ENCODE measurements at places on chromosomes 11 and 22. TPM values are rescaled to one million over a fixed set of nuclear protein-coding genes. Genes with fewer than 3 reads are reported as not detected.

BIRC3 gene
- 10.6 TPM for total RNA-seq

CHRM1 gene
- not detected for total RNA-seq

MSANTD2 gene
- 3.8 TPM for total RNA-seq

CTSW gene
- total RNA-seq, result 1.1 TPM

DDTL gene
- 1.5 TPM for total RNA-seq

NRXN2 gene
- total RNA-seq, result 1.9 TPM

APLNR gene
- 18.4 TPM for total RNA-seq

RTL10 gene
- total RNA-seq, result 8.5 TPM

TESMIN gene
- total RNA-seq, result 0.27 TPM

TUBA8 gene
- total RNA-seq, result 243 TPM

AKIP1 gene
- 23.3 TPM for total RNA-seq

DNA sequence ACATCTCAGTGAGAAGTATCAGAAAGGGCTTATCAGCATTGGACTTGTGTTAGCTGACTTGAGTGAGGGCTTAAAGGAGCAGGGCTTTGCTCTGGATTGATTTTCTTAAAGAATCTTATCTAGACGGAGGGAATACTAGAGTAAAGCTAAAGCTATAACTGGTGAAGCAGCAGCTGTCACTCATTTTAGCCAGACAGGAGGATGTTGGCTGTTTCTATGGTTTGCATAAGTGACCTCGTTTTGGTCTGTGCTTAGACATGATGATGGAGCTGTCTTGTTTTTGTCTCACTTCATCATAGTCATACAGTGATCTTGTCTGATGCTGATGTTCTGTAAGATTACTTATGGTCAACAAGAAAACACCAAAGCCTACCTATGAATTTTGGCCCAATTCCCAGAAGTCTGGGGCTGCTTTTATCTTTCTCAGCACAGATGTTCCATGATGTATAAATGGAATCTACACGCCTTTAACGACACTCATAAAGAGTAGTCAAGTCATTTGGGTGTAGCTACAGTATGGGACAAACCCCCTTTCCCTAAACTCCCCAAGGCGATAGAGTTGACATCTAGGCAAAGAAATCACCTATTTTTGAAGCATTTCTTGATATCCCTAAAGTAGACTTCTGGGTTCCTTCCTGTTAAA lies 77.5 kb upstream of the UCP3 start:
- no peak for DNase-seq

GRCh38 chr11:91220476-91221202 lies 997.8 kb upstream of the CHORDC1 start:
- no peak for DNase-seq

DNA sequence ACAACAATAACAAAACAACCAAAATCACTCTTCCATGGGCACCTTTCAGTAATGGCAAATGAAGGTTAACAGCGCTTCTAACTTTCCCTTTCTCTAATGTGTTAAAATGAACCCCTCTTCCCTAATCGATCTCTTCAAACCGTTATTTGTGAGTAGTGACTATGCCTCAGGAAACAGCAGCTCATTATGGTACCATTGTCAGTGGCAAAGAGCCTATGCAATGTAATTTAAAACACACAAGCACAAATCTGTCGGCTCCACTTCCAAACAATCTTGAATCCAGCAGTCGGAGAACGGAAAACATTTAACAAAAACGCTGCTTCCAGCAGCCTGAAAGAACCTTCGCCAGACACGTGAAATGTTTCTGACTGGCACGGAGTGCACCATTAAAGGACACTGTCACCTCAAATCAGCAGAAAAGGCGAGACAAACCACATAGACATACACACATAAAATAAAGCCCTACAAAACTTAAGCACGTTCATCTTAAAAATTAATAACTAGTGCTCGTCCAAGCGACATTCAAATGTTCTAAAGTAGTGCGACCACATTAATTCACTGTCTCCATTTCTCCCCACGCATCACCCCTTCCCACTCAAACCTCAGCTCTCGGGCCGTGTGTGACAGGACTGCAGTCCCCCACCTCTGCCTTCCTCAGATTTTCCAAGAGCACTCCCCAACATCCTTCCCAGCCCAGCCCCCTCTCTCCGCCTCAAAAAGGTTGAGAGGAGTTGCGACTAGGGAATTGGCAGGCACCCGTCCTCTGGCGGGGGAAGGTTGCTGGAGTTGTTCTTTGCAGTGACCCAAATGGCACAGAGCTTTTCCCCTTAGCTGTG lies 748 bp downstream of the RAB30 start:
- peak; percentile 66 for DNase-seq

- no peak for DNase-seq
Observed at GRCh38 chr11:75214843-75215242, 25.7 kb upstream of the TPBGL start.

DNA sequence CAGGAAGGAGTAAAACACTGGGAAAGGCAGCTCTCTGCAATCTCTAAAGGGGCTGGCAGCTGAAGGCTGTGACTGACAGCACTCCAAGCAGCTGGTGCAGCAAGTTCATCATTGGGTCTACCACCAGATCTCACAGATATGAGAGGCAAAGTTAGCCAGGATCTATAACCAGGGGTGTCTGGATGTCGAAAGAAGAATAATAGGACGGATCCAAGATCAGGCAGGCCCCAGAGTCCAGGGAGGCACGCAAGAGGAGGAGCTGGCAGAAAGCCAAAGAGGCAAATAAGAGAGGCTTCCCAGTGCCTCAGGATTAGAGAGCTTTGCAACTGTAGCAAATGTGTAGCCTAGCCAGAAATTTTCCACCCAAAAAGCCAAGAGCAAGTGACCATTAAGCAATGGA lies 77.1 kb downstream of the RBMXL2 start:
- DNase-seq, result no peak

DNA sequence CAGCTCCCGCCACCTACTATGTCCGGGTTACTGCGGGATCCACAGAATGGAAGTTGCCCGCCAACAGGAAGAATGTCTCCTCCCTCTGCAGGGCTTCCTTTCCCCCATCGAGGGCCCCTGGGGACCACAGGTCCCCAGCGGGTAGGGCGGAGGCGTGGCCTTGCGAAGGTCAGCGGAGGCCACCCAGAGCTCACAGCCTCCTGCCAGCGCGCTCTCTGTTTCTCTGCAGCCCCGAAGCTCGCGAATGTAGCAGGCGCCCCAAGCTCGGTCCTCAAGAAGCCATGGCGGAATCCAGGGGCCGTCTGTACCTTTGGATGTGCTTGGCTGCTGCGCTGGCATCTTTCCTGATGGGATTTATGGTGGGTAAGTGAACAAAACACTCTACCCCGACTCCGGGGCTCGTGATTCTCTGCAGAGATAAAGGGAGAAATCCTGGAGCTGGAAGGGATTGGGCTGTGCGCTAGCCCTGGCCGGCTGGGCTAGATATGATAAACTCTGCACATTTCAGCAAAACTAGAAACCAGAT lies at the start of gene NAALAD2:
Gene NAALAD2, plus strand, starts transcription at position 186 of the 526 bp plus-strand sequence. Its CDS starts 96 bp downstream, at position 282.
- peak; percentile 68 for DNase-seq

DNA sequence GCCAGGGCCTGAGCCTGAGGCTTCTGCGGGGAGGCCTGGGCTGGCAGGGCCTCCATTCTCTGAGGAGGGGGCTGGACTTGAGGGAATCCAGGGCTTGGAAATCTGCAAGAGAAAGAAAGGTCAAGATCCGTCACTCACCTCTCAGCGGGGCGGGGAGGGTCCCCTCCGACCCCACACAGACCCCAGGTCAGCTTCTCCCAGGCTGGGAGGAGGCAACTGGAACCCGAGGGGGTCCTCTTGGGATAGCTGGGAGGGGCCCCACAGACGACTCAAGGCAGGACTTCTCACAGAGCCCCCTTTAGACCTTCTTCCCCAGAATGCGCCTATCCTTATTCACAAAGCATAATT lies 11.0 kb downstream of the TNKS1BP1 start:
- DNase-seq, result no peak

DNA sequence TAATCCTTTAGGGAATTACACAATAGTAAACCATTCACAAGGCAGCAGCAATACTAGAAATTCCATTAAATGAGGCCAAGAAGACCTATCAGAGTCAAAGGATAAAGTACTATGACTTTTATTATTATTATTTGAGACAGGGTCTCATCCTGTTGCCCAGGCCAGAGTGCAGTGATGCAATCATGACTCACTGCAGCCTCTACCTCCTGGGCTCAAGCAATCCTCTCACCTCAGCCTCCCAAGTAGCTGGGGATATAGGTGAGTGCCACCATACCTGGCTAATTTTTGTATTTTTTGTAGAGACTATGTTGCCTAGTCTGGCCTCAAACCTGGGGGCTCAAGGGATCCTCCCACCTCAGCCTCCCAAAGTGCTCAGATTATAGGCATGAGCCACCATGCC lies 51.8 kb downstream of the TTC28 start:
- no peak for DNase-seq

DNA sequence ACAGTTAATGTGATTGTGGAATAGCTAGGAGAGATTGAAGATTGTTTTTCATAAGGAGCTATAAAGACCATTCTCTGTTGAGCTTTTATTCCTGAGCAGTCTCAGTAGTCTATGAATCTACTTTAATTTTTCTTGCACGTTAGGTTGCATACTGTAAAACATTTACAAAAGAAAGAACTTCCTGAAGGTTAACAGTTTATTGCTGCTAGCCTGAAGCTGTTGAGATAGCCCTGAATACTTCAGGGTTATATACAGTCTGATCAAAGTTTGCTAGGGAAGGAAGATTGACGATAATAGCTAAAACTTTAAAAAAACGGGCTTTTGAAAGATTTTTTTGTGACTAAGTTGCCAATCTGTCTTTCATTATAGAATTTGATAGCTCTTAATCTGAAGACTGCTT lies 64.8 kb downstream of the PPP6R3 start:
- DNase-seq, result no peak

DNA sequence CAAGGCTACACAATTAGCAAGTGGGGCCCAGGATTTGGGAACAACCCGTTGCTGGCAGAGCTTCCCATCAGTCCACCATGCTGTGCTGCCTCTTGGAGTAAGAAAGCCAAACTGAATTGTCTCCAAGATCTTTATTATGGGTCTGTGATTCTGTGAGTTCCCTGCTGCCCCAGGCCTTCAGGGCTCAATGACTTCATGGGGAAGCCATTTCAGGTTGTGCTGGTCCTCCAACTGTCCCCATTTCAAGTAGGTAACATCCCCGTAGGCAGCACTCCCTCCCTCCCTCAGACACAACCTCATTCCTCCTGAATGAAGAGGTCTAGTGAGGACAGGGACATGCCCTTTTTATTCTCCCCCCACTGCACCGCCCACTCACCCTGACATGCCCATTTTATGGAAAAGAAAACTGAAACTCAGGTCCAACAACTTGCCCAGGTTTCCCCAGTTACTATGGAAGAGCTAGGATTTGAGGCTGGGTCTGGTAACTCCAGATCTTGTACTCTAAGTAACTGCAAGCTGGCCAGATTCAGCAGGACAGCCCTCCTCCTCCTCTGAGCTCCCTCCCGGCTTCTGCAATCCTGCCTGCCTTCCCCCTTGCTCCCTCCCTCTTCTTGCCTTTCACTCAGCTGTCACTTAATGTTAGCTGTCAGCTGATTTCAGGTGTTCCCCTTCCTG lies 8.2 kb upstream of the YWHAH start:
- DNase-seq, result no peak

- DNase-seq, result no peak
Observed at GRCh38 chr11:100739666-100740065, 52.6 kb downstream of the ARHGAP42 start.

DNA sequence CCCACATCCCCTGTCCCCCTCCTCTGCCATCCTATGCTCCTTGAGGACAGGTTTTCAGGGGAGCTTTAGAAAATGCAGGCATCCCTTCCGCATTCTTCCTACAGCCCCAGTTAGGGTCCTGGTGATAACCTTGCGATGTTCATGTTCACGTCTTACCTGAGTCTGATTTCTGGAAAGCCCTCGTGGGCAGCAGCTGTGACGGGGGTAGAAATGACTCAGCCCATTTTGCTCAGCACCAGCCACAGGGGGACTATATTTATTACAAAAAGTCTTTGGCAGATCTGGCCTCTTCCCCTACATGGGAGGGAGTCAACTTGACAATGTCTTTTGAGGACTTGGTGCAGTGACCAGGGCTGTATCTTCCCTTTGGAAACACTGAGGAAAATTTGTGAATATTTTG lies 12.3 kb downstream of the PKNOX2 start:
- DNase-seq, result no peak

DNA sequence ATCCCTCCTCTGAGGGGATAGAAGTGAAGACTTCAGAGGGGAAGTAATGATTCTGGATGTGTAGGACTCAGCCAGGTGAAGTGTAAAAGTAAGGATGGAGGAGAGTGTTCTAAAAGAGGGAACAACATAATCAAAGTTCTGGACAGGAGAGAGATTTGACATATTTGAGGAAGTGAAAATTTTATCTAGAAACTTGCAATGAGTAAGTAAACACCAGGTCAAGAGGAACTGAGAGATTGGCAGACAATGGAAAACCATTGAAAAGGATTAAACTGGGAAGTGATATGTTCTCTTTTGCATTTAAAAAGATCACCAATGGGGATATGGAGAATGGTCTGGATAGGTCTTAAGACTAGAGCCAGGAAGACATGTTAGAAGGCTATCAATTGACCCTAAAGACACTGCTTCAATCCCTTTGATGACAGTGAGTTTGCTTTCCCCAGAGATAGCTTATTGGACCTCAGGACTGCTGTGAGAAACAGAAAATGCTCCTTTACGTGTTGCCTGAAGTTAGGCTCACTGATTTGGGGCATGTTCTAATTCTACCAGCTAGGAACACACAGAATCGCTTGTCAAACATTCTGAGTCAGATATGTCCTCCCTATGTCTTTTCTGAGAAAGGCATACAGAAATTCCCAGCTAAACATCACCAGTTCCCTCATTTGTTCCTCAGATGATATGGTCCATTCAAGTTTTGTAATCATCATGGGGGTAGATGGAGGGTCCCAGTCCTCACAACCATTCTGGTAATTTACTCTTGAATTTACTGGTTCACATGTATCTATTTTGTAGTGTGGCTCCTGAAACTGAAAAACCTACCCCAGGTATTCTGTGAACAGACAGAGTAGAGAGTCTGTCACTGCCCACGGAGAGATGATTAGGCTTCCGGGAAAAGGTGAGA lies 144.9 kb downstream of the MAML2 start:
- no peak for DNase-seq

DNA sequence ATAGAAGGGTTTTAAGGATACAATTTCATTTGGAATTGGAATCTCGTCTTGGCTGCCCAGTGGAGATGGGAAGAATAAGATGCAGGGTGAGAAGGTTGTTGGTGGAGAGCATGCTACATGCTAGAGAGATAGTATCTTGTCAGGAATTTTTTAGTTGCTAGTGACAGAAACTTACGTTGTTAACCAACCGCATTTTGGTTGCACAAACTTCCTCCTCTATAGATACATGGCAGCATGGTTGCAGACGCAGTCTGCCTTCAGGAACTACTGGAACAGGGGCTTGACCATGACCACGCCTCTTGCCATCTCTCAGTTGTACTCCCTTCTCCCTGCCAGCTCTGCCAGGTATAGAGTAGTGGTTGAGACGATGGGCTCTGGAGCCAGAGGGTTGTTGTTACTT lies 13.5 kb upstream of the CCDC90B start:
- DNase-seq, result no peak

- no peak for DNase-seq
Observed at GRCh38 chr11:104625246-104625645, 273.0 kb downstream of the CASP12 start.

GRCh38 chr11:1300121-1300520 lies 9.3 kb downstream of the TOLLIP start:
- DNase-seq, result no peak

- no peak for DNase-seq
Observed at GRCh38 chr22:19840955-19841640, 13.6 kb downstream of the GNB1L start.

GRCh38 chr22:43689356-43689755 lies 122.7 kb downstream of the EFCAB6 start:
- no peak for DNase-seq

- DNase-seq, result no peak
Observed at GRCh38 chr22:36934418-36935312, 21.2 kb downstream of the CSF2RB start.

Measured in Right ventricle myocardium inferior (tissue), 1 donor.